Activated CD8-positive, alpha-beta memory T cell treated with anti-CD3 and anti-CD28 coated beads, Interleukin-2, amount 10 ng/mL, durations not matched to agents 7 days and 5 days (primary cell): ENCODE measurements at places on chromosomes 1 and 21. TPM values are rescaled to one million over a fixed set of nuclear protein-coding genes. Genes with fewer than 3 reads are reported as not detected.

DNA sequence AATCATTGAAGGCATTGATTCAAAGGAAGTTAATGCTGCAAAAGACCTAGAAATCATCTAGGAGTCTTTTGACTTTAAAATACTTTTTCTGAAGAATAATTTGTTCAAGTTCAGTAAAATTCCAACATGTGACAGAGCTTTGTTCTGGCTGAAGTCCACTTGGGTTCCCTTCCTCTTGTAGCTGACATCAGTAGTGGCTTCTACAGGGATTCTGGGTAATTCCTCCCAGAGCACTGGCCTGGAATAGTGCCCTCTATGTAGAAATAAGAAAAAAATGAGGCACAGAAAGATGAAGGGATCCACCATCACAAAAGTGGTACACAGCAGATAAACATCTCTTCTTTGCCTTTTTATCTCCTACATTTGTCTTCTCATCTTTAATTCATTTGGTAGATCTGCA, 548.1 kb downstream of the LTN1 start:
- no peak for DNase-seq

GRCh38 chr21:43194303-43195120, 25.7 kb downstream of the CRYAA start:
- no peak for DNase-seq

GRCh38 chr1:37998913-37999429, 6.3 kb downstream of the FHL3 start:
- no peak for DNase-seq

ASTN1 gene
- not detected for total RNA-seq

TMEM52 gene
- not detected for total RNA-seq

DNA sequence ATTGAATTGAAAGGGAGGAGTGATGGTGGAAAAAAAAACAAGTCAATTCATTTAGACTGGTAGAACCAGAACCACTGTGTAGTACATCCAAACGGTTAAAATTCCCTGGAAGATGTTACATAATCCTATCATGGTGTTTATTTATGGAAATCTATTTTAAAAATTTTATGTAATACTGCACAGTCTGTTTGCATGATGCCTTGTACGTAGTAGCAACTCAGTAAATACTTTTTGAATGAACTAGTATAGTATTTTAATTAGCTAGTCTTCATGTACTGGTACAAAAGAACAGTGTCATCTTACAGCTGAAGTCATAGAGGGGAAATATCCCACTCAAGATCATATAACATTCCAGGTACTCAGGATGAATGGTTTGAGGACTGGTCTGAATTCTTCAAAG, 27.0 kb upstream of the IER5 start:
- DNase-seq = no peak

TNFRSF14 gene
- total RNA-seq = 106 TPM

DNA sequence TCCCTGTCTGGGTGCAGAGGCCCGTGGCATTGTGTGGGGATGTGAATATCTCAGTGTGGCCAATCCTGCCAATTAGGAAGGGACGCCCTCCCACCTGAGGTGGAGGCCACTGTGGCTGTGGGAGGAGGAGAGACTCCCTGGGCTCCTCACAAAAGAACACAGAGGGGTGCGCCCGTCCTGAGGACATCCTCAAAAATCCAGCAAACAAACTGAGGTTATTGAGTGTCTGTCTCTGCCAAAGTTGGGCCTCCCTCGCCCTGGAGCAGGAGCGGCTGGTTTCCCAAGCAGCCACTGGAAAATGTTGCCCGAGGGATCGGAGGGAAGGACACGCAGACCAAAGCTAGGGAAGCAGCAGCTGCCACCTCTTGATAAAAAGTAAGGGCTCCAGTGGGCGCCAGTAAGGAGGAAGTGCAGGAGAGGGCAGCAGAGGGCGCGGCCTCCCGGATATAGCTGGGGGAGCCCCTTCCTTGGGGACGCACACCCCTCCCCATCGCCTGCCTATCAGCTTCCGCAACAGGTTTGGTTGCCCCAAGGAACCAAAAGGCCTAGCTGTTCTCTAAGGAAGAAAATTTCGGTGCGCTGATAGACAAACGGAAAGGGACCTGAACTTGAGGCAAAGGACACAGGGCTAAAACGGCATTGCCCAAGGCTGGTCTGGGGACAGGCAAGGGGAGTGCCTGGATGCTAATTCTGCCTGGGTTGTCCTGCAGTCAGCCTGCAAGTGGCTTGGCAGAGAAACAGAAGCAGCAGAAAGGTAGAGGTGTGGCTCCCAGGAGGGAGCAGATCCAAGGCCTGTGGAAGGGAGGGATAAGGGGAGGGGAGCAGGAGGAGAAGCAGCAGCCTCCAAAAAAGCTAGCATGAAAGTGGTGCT, 1.7 kb upstream of the GRIK3 start:
- no peak for DNase-seq

- no peak for DNase-seq
Observed at GRCh38 chr1:111565079-111565478, 54.5 kb upstream of the RAP1A start.

VHLL gene
- total RNA-seq = not detected

DNA sequence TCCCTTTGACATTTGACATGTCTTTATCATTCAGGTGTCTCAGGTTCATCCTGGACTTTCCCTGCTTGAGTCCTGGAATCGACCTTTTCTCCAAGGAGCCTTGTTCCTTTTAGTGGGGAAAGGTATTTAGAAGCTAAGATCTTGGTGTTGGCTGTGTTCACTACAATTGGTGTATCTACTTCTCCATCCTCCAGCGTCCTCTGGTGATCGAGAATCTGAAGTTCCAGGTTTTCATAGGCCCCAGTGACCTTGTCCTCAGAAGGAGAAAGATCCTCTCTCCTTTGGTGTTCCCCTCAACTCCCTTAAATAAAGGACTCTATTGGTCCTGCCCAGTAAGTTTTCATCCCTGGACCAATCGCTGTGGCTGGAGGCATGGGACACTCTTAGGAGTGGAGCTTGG, 22.1 kb downstream of the MROH7 start:
- DNase-seq = no peak

SNX7 gene
- not detected for total RNA-seq

- DNase-seq = no peak
Observed at GRCh38 chr21:41877901-41878830, 978 bp downstream of the PRDM15 start.

TRIM45 gene
- total RNA-seq = 0.75 TPM

- no peak for DNase-seq
Observed at GRCh38 chr1:203643213-203644045, 16.8 kb downstream of the ATP2B4 start.

DNA sequence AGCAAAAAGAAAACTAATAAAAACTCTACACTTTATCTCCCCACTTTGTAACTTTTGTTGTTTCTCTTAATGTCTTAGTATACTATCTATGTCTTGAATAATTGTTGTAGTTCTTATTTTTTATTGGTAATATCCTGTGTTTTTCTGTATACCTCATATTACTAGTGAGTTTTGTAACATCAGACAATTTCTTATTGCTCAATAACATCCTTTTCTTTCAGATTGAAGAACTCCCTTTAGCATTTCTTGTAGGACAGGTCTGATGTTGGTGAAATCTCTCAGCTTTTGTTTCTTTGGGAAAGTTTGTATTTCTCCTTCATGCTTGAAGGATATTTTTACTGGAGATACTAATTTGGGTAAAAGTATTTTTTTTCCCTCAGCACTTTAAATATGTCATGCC, 79.8 kb upstream of the LRRC8B start:
- no peak for DNase-seq

CLCA1 gene
- not detected for total RNA-seq

GRCh38 chr1:100778748-100779147, 59.2 kb downstream of the VCAM1 start:
- DNase-seq = no peak

DNA sequence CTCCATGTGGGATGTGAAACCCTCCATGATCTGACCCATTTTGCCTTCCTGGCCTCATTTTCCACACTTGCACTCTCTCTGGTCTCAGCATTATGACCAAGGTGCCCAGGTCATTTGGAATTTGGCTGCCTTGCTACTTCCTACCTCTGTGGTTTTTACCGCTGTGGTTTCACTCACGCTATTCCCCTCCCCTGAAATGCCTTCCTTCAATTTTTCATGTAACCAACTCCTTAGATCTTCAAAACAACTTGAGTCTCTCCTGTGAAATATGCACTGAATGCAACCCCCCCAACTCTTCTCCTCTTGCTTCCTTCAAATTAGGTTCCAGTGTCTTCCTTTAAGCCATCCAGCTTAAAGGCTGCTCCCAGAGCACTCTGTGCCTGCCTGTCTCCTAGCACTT, 50.1 kb downstream of the PHC2 start:
- DNase-seq = no peak

DNA sequence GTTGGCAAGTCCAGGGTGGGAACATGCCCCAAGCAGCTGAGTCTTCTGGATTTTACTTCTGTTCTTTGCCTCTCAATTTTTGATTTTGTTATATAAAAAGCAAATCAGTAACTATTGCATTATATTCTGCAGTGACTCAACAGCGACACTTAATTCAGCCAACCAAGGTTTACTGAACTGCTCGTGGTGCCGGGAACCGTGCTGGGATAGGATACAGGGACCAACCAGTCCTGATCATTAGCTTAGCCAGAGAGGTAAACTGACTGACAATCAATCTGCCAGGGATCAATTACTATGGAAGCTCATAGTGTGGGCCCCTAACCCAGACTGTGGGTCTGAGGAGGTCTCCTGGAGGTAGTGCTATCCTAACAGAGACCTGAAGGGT, 68.4 kb upstream of the ZNF281 start:
- DNase-seq = no peak

GRCh38 chr1:32247983-32248889, 1.2 kb downstream of the FAM167B start:
- peak; percentile 90 for DNase-seq

TIE1 gene
- total RNA-seq = 0.55 TPM

GRCh38 chr1:5286244-5286643, 631.8 kb downstream of the AJAP1 start:
- DNase-seq = peak; percentile 60

DNA sequence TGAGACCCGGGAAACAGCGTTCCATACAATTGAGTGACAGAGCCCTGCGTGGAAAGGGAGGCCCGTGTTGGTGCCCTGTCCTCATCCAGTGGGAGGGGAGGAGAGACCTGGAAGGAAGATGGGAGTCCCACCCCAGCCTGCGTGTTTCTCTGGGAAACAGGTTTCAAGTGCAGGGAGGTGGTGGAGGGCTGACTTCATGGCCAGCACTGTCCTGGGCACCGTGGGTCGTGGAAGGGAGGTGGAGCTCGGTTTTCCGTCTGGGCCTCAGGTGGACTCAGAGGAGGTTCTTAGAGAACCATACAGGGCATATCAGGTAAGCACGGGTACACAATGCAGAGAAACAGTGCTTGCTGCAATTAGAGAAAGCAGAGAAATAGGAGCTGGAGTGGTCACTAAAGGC, 222.6 kb downstream of the CAMTA1 start:
- DNase-seq = no peak

DNA sequence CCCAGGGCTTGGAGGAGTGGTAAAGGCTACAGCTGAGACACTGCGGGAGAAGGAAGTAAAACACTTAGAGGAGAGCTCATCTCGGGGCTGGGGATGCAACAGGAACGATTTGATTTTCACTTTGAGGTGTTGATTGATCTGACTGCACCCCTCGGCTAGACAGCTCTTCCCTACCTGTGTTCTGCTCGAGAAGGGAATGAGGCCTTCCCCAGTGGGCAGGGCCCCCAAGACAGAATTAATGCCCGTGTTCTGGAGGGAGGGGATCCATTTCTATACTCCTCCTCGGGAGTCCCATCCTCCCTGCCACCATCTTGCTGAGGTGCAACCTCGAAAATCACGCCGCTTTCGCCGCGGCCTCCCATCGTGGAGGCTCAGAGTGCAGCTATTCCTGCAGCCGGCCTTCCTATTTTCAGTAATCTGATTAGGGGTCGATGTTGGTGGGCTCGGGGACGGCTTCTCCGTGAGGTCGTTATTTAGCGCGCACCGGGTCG, 2.4 kb downstream of the ATP2B4 start:
- no peak for DNase-seq

DNA sequence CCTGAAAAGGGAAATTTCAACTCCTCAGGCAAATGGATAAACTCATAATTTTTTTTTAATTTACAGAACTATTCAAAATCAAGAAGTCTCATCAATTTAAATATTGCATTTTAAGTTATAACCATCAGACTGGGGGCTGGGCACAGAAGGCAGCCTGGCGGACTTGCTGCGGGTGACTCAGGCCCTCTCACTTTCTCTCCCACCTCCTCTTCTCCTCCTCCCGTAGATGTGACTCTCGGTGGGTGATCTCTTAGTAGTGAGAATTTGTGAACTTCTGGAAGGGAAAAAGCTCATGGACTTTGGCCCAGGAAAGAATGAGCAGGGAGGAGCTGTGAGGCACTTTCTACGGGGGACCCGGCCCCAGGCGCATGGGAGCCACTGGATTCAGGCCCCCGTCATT, 32.9 kb downstream of the CLIC6 start:
- no peak for DNase-seq

DNA sequence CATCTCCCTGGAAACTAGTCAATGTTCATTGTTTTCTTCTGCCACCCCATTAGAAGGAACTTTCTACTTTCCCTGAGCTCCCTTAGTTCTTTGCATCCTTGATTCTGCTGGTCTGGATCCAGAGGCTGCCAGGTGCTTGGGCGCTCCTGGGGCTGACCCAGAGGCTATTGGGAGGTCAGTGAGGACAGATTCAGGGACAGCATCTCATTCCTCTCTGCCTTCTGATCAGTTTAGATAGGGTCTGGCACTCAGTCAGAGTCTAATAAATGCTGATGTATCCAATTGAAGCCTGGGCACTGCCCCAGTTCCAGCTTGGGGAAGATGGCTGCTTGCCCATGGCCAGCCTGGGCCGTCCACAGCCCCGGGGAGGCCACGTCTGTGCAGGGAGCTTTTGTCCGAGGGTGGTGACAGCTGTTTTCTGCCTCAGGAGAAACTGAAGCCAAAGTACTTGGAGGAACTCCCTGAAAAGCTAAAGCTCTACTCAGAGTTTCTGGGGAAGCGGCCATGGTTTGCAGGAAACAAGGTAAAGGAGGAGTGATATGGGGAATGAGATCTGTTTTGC, 2.3 kb downstream of the GSTM1 start:
- no peak for DNase-seq

LIN28A gene
- not detected for total RNA-seq

- DNase-seq = no peak
Observed at GRCh38 chr1:115679141-115679611, 37.4 kb downstream of the VANGL1 start.

GRCh38 chr1:230362949-230363348, 63.2 kb downstream of the PGBD5 start:
- DNase-seq = no peak

HPDL gene
- 23.4 TPM for total RNA-seq

GRCh38 chr1:12039164-12039525, 19.8 kb downstream of the MIIP start:
- DNase-seq = no peak
